ENCODE measurements at places on chromosomes 11 and 22. TPM values are rescaled to one million over a fixed set of nuclear protein-coding genes. Genes with fewer than 3 reads are reported as not detected.

OR51B5 gene
- total RNA-seq, result not detected

MS4A8 gene
- total RNA-seq, result not detected

LRRC74B gene
- total RNA-seq, result not detected

SPCS2 gene
- 21.7 TPM for total RNA-seq

PI4KA gene
- total RNA-seq, result 31.9 TPM

ADORA2A gene
- 0.15 TPM for total RNA-seq

TCF20 gene
- 22.4 TPM for total RNA-seq

CLMP gene
- 90.7 TPM for total RNA-seq

CEP126 gene
- total RNA-seq, result 1.3 TPM

RASL10A gene
- under 0.01 TPM for total RNA-seq

OR2AG1 gene
- total RNA-seq, result not detected
